ENCODE measurements at places on chromosomes 3 and 15.

- no peak for DNase-seq
These were observed 259.4 kb upstream of the PROK2 start for GRCh38 chr3:72044231-72044855.

- no peak for DNase-seq
These were observed 6.8 kb downstream of the NEIL1 start for GRCh38 chr15:75353604-75354003.

- DNase-seq, result no peak
These were observed 140.0 kb downstream of the SNRK start for GRCh38 chr3:43426388-43426787.

GRCh38 chr15:96068897-96069296 is 261.6 kb upstream of the NR2F2 start:
- DNase-seq, result no peak

GRCh38 chr3:186854146-186854545 is 11.6 kb downstream of the ADIPOQ start:
- no peak for DNase-seq

- no peak for DNase-seq
These were observed 250.8 kb upstream of the TGFBR2 start for GRCh38 chr3:30355622-30356021.

- DNase-seq, result no peak
These were observed 93.4 kb downstream of the PEX5L start for GRCh38 chr3:179943117-179943880.

Measured in activated CD8-positive, alpha-beta memory T cell treated with anti-CD3 and anti-CD28 coated beads for 1 hour (primary cell).